ENCODE measurements at places on chromosomes 11 and 22. TPM values are rescaled to one million over a fixed set of nuclear protein-coding genes. Genes with fewer than 3 reads are reported as not detected.

DNA sequence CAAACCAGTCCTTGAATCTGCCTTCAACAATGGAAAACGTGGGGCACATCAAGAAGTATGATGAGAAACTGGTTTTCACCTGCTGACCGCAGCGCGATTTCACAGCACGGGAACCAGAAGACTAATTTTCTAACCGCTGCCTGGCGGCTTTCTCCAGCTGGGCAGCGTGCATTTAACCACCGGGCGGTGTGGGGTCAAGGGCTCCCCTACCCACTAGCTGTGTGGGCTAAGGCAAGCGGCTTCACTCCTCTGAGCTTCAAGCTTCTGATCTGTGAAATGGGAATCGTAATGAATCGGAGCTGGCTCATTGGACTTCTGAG, 4.2 kb downstream of the SHANK2 start:
- H3K36me3 ChIP-seq = no peaks in the 10 kb centered on the region
- no peaks in the 10 kb centered on the region for H3K4me1 ChIP-seq
- no peak for DNase-seq
- peaks cover 27% of the 10 kb centered on the region for H3K27me3 ChIP-seq

DNA sequence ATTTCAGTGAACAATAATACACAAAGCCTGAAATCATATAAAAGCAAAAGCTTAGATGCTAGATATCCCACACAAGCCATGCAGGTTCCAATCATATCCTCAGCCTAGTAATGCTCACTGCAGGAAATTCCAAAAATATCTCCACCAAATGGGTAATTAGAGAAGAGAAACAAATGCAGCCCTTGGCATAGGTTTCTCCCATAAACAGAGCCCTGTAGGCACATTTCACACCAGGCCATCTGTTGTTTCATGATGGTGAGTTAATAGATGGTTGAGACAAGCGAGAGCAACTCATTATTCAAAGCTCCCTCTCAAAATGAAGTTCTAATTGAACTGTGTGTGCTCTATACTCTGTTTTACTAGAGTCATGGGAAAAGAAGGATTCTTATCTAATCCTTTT, 154.6 kb upstream of the TRPC6 start:
- no peak overlapping the region for H3K27ac ChIP-seq
- H3K27me3 ChIP-seq = no peaks in the 10 kb centered on the region
- no peaks in the 10 kb centered on the region for H3K36me3 ChIP-seq
- H3K4me1 ChIP-seq = no peaks in the 10 kb centered on the region
- no peak overlapping the region for H3K4me3 ChIP-seq

- no peaks in the 10 kb centered on the region for H3K27me3 ChIP-seq
- peaks cover 2% of the 10 kb centered on the region for H3K4me1 ChIP-seq
- no peaks in the 10 kb centered on the region for H3K36me3 ChIP-seq
- DNase-seq = peak; percentile 80
These were observed 20.2 kb downstream of the FADS3 start for GRCh38 chr11:61871158-61871597.

Gene KRTAP5-2
- total RNA-seq = not detected

Gene LAYN
- total RNA-seq = 93.7 TPM

Gene FGF4
- total RNA-seq = not detected

Gene APOA4
- not detected for total RNA-seq

Measured in activated CD8-positive, alpha-beta T cell treated with anti-CD3 and anti-CD28 coated beads for 36 hours (primary cell).